Naive thymus-derived CD4-positive, alpha-beta T cell (primary cell): ENCODE measurements at places on chromosomes 5 and 9.

- DNase-seq, result no peak
These were observed 110.1 kb downstream of the ERCC6L2 start for GRCh38 chr9:95985440-95986055.

DNA sequence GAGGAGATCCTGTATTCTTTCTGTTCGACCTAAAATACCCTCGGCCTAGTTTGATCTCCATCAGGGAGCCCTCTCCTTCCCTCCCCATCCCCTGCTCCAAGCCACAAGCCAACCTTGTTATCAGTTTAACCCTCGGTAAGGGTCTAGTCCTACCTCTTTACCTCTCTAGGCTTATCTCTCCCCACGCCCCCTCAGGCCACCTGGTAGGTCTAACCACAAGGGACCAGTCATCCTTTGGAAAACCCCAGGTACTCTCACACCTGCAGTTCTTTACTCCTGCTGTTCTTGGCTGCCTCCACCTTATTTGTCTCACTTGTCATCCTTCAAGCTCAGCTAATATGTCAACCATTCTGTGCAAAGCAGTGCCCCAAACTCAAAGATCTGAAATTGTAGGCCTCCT is 78.7 kb downstream of the RAD23B start:
- no peak for DNase-seq

GRCh38 chr5:175797521-175798038 is 73.8 kb upstream of the CPLX2 start:
- DNase-seq, result no peak

- no peak for DNase-seq
These were observed 37.4 kb upstream of the TTC1 start for GRCh38 chr5:159971514-159971913.

- no peak for DNase-seq
These were observed 9.1 kb downstream of the FBP2 start for GRCh38 chr9:94584555-94584954.

- no peak for DNase-seq
These were observed 34.9 kb upstream of the SYNPO start for GRCh38 chr5:150605546-150605945.

DNA sequence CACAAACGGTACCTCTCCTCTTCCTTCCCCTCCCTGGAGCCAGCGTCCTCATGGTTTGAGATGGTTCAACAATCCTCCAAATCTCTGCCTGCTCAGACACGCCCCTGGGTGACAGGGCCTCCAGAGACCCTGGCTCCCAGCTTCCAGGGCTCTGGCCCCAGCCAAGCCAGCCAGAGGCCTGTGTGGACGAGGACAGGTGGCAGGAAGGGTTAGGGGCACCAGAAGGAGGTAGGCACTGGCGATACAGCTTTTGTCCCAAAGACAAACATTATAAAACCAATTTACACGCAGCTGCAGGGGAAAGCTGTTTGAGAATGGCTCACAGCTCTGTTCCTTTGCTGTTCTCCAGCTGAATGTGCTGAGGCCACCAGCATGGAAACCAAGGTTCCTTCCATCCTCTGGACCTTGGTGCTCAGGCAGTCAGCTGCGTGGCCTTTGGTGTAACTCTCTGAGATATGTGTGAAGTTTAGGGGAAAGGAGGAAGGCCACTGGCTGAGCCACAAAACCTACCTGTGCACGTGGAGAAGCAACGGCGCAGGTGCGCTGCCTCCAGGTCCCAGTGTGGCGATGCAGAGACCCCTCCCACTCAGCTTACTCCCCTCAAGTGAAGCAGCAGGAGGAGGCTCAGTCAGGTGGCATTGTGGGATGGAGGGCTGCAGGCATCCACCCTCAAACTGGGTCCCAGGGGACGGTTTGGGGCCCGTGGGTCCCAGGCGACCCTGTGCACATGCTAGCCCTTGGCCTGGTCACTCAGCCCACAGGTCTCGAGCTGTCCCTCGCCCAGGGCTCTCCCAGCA is 4.3 kb upstream of the QRFP start:
- DNase-seq, result no peak

GRCh38 chr5:1971944-1972343 is 89.2 kb upstream of the IRX4 start:
- DNase-seq, result no peak

DNA sequence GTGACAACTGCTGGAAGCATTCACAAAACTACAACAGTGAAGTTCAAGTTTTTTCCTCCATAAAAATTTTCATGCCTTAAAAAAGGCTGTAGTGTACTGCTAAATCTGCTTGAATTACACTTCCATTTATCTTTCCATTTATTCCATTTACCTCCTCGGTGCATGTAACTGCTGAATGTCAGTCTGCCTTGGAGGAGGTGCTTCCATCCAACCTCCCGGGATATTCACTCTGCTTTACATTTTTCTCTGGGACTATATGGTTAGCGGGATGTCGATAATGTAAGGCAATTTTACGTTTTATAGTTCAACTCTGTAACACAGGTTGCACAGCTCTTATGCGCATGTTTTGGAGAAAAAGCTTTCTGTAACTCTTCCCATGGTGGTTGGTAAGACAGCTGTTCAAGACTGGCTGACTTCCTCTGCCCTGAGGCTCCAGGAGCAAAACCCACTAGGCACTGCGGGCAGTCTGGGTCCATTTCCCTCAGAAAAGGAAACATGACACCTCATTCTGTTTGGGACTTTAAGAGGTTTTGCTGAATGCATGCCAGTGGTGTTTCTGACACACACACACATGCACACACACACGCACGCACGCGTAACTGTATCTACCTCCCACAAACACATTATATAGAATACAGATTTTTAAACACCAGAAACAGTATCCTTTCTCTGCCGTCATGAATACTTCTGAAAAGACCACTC is 66.1 kb downstream of the SPTLC1 start:
- no peak for DNase-seq

DNA sequence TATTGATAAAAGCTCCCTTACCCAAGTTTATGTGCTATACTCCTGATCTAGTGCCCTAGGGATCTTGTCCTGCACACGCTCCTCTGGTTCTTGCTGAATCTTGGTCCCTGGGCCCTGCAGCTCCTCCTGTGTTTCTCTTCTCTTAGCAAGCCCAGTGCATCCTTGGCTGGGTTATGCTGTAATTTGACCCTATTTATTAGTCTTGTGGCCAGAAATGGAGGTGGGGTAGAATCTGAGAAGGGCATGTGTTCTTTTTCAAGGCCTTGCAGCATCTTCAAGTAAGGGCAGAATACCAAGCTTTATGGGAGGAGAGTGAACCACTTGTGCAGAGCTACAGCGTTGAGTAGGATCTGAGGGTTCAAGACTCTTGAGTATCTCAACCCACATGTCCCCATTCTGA is 366.8 kb downstream of the FAM170A start:
- no peak for DNase-seq

GRCh38 chr5:110965773-110966581 is 105.5 kb upstream of the TSLP start:
- no peak for DNase-seq

- DNase-seq, result no peak
These were observed 215.1 kb upstream of the RFX3 start for GRCh38 chr9:3740690-3741419.

- no peak for DNase-seq
These were observed 234.5 kb downstream of the AOPEP start for GRCh38 chr9:94960964-94961363.

GRCh38 chr9:6733831-6734230 is 23.9 kb upstream of the KDM4C start:
- no peak for DNase-seq

- DNase-seq, result no peak
These were observed 85.5 kb upstream of the NUDT12 start for GRCh38 chr5:103648086-103648485.

- no peak for DNase-seq
These were observed 127.4 kb downstream of the COL23A1 start for GRCh38 chr5:178462816-178463215.

DNA sequence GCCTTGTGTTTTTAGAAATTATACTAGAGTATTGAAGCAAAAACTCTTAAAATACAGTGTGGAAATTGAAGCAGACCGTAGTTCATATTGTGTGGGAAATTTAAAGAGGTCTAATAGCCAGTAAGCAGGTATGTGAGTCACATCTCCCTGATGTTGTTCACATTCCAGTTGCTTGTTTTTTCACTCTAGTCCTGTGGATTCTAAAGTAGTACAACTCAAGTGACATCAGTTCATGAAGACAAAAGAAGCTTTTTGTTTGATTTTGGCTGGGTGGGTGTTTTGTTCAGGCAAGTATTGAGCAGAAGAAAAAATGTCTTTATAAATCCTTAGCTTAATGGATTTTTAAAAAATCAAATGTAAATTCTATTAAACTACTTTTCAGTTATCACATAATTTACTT is 216.2 kb downstream of the MAN2A1 start:
- DNase-seq, result no peak

- no peak for DNase-seq
These were observed 782 bp downstream of the BICD2 start for GRCh38 chr9:92763721-92764380.

- DNase-seq, result no peak
These were observed 48.1 kb upstream of the PRR16 start for GRCh38 chr5:120415985-120416384.

DNA sequence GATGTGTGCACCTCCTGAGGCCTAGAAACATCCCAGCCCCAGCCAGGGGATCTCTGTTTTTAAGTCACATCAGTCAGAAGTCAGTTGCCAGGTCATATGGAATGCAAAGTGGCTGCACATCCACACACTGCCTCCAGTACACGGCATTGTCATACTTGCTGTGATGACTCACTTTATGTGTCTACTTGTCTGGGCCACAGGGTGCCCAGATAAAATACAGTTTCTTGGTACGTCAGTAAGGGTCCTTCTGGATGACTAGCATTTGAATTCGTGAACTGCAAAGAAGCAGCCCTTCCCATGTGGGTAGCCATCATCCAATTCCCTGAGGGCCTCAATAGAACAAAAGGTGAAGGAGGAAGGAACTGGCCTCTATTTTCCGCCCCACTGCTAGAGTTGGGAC is 27.7 kb downstream of the AUH start:
- DNase-seq, result no peak

GRCh38 chr9:76395381-76395780 is 1.2 kb upstream of the RFK start:
- no peak for DNase-seq

DNA sequence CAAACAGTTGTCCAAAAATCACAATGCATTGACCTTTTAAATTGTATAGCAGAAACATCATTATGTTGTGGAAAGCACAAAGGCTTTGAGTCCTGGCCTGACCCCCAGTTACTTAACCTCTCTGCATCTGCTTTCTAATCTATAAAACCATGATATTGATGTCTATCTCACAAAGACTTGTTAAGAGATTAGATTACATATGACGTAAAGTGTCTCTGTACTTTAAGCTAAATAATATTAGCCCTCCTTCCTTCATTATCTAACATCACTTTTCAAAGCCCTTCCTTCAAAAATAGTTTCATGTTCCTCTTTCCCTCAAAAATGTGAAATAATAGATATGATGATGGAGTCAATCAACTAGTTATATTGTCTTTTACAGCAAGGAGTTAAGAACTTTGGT is 3.4 kb downstream of the ADAMTS6 start:
- no peak for DNase-seq

GRCh38 chr5:151138114-151138513 is 19.5 kb downstream of the ANXA6 start:
- DNase-seq, result no peak

DNA sequence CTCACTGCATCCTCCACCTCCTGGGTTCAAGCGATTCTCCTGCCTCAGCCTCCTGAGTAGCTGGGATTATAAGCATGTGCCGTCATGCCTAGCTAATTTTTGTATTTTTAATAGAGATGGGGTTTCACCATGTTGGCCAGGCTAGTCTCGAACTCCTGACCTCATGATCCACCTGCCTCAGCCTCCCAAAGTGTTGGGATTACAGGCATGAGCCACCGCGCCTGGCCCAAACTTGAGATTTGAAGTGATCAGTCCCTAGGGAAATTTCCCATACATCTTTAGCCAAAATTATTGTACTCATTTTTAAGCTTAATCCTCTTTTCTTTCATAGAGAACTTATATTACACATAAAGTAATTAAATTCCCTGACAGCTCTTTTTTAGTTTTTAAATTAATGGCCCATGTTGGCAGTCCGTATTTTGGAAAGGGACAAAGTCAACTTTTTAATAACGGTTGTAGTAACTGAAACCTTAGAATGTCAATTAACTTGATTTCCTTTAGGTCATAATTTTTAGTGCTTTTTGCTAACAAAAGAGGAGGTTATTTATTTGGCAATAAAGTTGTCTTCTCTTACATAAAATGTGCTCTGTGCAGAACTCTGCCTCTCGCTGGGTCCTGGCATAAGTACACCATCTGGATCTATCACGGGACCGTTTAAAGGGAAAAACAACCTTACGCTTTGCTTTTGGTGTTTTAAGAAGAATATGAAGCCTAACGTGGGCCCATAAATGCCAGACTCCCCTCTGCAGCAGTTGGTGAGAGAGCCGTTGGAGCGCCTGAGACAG is 142.3 kb upstream of the OTULINL start:
- DNase-seq, result no peak

DNA sequence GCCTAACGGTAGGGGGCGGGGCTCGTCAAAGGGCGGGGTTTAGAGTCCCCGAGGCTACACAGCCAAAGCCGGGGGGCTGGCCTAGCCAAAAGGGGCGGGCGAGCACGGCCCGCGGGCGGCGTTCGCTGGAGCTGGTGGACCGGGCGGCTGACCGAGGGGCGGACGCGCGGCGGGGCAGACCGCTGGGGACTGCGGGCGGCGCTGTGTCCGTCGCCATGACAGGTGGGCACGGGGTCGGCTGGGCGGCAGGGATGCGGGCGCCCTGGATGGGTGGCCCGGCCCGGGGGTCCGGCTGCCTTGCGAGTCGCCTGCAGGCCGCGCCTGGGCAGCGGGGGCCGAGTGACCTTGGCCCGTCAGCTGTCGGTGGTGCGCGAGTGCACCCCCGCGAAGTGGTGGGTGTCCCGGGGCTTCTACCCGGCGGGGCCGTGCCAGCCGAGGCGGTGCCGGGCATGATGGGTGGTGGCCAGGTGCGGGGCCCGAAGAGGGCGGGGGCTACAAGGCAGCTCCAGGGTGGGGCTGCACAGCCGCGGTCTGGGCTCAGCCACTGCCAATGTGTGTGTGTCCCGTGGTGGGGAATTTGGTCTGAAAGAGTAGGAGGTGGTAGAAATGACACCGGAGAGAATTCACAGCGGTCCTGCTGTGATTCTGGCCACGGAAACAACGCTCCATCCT is at the start of gene CARD19:
Gene CARD19 (plus strand): TSS at position 87 of the 672 bp plus-strand sequence. CDS start 129 bp downstream, at position 216.
- no peak for DNase-seq

- no peak for DNase-seq
These were observed 63.0 kb downstream of the LPAR1 start for GRCh38 chr9:110975278-110975677.

DNA sequence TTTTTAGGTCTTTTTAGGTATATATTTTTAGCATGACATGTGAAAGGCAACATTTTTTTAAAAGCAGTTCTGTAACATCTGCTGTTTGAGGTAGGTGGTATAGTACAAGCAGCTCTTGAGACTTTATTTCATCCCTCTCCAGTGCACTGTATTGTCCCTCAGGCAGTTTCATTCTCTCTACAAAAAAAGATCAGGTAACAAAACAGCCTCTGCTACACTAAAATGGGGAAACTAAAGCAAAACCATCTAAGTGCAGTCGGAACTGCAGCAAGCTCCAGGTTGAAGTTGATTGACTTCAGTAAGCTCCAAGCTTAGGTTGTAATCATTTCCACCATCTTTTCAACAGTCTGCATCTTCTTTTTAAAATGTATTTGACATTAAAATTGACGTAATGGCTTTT is 195.6 kb downstream of the DEPDC1B start:
- no peak for DNase-seq
